ENCODE measurements at places on chromosomes 5 and 9.

DNA sequence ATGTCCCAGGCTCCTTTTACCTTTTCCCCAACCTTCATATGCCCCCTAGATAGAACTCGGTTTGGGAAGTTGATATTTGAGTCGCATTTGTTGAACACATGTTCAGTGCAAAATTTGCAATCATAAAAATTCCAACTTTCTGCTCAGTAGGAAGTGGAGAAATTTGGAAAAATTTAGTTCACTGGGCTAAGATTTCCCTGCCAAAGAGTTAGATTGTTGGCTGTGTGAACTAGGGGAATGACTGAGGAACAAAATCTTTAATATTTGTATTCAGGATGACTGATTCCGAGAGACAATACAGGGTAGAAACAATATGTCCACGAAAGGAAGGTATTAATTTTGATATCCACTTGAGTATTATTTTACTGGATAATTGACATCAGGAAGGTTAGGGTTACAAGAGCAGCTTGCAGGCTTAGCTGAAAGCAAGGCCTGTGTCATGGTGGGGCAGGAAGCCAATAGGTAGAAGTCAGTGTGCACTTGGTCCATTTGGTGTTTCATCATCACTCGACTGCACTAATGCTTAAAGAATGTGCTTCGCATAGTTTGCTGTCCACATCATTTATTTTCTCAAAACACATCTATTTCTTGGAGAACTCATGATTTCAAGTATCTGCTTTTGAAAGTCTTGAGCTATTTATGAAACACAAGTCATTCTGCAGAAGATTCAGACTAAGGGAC lies 59.4 kb upstream of the GNA14 start:
- no peak for DNase-seq

- DNase-seq: no peak
Measured at GRCh38 chr5:34499001-34499734, 157.0 kb upstream of the RAI14 start.

GRCh38 chr5:82106207-82106606 lies 134.4 kb downstream of the ATG10 start:
- DNase-seq: no peak

DNA sequence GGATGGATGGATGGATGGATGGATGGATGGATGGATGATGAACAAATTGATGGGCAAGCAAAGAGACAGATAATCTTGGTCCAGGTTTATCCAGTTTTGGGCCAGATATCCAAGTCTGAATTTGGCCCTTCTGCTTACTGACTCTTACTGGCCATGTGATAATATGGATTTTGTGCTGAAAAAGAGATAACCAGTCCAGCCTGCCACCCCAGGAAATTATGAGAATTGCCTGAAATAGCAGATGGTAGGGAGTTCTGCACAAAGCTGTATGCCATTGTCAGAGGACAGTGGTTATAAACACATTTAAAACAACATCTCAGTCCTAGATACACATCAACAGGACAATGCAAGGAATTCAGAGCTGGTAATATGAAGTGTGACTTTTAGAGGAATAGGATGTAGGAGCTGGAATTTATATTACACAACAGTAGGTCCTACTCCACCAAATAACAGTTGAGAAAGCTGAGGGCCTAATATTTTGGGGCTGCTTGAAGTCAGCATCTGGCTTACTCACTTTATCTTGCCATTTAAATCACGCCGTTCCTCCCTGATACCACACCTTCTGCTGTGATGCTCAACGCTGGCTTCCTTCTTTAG lies 9.0 kb upstream of the FAT2 start:
- no peak for DNase-seq

GRCh38 chr9:13555989-13556500 lies 276.6 kb upstream of the MPDZ start:
- no peak for DNase-seq

DNA sequence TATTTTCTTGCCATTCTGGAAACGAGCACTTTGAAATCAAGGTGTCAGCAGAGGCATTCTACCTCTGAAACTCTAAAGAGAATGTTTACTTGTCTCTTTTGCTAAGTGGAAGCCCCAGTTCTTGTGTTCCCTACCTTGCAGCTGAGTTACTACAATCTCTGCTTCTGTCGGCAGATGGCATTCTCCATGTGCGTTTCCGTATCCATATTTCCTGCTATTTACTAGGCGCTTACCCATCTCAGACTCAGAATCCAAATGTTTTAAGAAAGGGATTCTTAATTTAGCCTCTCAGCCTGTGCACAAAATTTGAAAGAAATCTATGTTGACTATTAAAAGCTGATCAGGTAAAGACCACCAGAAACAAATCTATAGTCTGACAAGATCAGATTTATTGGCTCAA lies 221.3 kb upstream of the FTMT start:
- no peak for DNase-seq

DNA sequence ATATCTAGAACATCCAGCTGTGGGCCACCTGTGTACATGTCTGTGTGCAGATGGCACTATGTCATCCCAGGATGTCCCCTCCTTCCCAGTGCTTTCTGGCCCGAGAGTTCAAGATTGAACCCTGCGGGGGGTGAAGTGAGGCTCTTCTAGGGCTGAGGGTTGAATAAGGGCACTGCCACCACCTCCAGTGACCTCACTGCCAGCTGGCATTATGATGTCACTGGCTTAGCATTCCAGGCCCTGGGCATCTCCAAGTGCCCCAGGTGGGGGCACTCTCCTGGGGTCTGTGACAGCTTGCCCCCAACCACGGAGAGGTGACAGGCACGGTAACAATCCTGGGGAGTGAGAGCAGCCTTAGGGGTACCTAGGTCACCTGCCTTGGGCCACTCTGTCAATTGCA lies 27.1 kb downstream of the CXXC5 start:
- no peak for DNase-seq

GRCh38 chr9:113919382-113919781 lies 43.3 kb downstream of the ZNF618 start:
- no peak for DNase-seq

- DNase-seq: no peak
Measured at GRCh38 chr5:1899201-1899600, 16.5 kb upstream of the IRX4 start.

GRCh38 chr5:41519801-41520200 lies 9.4 kb upstream of the PLCXD3 start:
- no peak for DNase-seq

DNA sequence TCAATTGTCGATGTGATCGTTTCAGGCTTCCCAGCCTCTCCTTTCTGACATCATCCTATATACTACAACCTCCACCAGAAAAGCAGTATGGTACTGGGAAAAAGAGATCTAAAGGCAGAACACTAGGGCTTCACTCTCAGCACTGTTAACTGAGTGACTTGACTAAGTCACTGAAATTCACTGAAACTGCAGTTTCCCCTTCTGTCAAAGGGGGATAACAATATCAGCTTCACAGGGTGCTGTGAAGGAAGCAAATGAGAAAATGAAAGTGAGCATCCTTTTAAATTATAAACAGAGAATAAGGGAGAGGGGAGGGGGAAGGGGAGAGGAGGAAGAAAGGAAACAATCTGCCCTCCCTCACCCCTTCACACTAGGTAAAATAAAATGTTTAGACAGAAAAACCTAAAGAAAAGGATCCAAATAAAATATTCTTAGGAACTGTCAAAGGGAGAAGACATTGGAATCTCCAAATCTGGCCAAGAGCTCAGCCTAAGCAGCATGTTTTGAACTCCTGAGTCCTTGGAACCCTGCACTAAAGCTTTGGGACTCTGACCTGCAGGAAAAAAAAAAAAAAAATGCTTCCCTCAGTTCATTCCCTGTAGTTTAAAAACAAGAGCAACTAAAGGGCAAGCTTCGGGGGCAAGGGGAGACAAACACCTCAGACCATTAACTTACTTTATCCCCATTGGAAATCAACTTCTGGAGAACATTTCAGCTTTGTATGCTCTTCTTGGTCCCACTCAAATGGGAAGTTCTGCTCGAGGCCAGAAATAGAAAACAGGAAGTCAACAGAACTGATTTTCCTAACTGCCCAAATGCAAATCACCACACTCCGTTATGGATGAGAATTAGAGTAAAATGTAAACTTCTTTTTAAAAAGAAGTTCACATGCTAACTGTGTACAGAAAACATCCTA lies 178.3 kb downstream of the DEPDC1B start:
- no peak for DNase-seq

GRCh38 chr5:10894445-10895054 lies 133.5 kb upstream of the DAP start:
- DNase-seq: peak; percentile 7

DNA sequence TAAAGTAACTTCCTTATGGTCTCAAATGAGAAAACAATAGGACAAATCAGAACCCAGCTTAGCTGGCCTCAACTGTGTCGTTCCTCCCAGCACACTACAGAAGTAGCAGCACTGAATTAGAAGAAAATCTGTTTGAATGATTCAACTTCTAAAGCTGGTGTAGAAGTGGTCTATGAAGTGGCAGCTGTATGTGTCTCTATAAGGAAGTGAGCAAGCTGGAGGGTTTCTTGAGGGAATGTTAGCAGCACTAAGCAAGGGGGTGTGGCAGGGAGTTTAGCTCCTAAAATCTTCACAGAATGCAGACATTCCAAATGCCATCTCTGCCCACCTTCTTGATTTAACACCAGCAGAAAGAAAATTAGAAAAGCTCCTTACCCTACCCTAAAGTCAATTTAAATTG lies 4.1 kb downstream of the KLF9 start:
- no peak for DNase-seq

- DNase-seq: no peak
Measured at GRCh38 chr5:149771216-149771980, 41.3 kb downstream of the PPARGC1B start.

DNA sequence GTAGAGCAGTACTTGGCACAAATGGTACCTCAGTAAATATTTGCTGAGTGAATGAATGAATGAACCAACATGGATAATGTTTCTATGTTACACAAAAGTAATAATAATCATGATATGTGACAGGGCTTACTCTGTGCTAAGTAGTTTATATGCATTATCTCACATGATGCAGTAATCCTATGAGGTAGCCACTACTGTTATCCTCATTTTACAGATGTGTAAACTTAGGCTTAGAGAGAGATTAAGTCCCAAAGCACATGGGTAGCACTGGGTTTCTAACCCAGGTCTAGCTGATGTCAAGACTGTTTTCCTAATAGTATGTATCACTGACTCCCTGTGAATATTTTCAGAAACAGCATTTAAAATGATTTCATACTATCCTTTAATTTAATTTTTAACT lies 44.1 kb upstream of the VDAC1 start:
- DNase-seq: no peak

DNA sequence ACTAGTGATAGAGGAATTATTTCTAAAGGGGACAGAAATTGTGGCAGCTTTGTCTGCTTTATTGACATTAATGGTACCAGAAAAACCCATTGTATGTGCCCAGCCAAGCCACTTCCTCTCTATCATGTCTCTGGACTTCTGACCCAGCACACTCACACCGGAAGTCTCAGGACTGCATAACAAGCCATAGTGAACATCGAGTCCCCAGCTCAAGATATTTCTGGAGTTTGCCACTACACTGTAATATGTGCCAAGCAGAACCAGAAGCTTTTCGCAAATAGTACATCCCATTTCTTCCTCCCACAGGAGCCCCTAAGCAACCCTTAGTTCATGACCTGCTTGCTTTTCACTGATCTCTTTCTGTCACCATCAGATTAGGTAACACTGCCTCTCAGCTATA lies 187.4 kb upstream of the GHR start:
- no peak for DNase-seq

DNA sequence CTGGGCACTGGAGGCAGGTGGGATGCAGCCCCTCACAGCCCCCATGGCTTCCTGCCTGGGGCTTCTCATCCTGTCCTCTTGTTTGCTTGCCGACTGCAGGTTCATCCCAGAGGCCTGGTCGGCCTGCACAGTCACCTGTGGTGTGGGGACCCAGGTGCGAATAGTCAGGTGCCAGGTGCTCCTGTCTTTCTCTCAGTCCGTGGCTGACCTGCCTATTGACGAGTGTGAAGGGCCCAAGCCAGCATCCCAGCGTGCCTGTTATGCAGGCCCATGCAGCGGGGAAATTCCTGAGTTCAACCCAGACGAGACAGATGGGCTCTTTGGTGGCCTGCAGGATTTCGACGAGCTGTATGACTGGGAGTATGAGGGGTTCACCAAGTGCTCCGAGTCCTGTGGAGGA lies 232.7 kb downstream of the ADAMTSL1 start:
- DNase-seq: no peak

- no peak for DNase-seq
Measured at GRCh38 chr5:8057769-8058168, 188.8 kb downstream of the MTRR start.

DNA sequence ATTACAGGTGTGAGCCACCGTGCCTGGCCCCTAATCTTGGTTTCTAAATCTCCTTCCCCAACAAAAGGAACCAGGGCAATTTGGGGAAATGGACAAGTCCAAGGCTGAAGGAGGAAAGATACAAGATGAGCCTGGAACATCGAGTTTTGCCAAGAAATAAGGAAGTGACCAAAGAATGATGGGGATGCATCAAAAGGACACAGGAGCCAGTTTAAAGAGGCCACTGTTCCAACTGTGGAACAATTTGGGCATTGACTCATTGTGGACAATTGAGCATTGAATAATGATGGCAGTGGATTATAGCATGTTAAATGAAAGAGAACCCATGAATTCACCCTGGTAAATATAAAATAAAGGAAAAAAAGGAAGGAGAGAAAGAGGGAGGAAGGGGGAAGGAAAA lies 47.5 kb downstream of the DUSP1 start:
- no peak for DNase-seq

- no peak for DNase-seq
Measured at GRCh38 chr5:86885489-86886230, 267.9 kb downstream of the COX7C start.

DNA sequence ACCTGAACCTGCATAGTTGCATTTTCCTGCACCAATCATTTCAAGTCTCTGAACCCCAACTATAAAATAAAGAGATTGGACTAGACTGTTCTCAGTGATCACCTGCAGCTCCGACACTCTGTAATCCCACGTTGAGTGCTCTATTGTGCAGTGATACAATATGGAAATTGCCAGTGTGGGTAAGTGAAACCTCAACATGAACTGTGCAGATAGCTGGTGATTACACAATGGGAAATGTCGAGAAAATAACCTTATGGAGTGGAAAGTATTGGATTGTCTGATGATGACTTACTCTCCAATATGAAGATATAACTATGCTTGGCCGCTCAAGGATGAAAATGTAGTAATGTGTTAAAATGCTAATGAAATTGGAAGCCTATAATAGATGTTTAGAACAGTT lies 293.1 kb upstream of the BRINP1 start:
- no peak for DNase-seq

DNA sequence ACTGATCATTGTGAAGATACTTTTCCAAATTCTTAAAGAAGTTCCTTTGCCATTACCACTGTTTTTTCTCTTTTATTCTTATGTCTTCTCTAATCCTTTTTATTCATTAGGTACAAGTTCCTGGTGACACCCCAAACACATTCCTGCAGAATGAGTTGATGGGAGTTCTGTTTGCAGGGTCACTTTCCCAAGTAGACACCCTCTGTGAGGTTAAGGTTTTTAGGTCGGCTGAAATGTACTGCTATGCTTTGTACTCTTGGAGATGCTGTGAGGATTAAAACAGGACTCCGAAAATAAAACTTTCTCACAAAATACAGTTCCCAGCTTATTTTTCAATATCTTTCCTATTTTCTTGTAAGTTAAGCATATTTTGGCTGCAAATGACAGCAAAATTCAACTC lies 143.3 kb upstream of the TLE4 start:
- DNase-seq: no peak

GRCh38 chr5:149392718-149393117 lies 13.6 kb upstream of the IL17B start:
- no peak for DNase-seq

All from HuH-7 (cell line).